HCEC 1CT (cell line): ENCODE measurements at places on chromosomes 5 and 9.

- DNase-seq = no peak
Measured at GRCh38 chr9:90189306-90189705, 453.3 kb downstream of the DIRAS2 start.

DNA sequence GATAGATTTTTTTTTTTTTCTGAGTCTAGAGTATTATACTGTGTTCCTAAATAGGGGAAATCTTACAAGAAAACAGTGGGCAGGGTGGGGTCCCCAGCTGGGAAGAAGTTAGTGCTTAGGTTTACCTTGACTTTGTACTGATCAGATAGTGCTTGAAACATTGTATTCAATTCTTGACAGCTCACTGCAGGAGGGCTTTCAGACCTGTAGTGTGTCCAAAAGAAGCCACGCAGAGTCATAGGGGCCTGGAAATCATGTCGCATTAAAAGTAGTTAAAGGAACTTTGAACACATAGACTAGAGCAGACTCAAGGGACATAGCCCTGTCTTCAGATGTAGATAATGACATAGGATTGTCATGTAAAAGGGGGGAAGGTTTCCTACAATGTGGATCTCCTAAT lies 215.4 kb upstream of the NR4A3 start:
- DNase-seq = no peak

- DNase-seq = no peak
Measured at GRCh38 chr5:140800816-140801493, at the start of gene PCDHA3. Gene PCDHA3, plus strand, starts transcription at chr5:140801057.

- DNase-seq = no peak
Measured at GRCh38 chr5:60672693-60673264, 27.2 kb downstream of the DEPDC1B start.

GRCh38 chr9:105269593-105269992 lies 25.1 kb downstream of the SLC44A1 start:
- no peak for DNase-seq

GRCh38 chr5:112986224-112986623 lies 9.6 kb downstream of the DCP2 start:
- DNase-seq = no peak

- peak; percentile 95 for DNase-seq
Measured at GRCh38 chr9:127159325-127159801, 36.9 kb upstream of the ANGPTL2 start.

- peak; percentile 6 for DNase-seq
Measured at GRCh38 chr5:1386274-1386717, 41.4 kb upstream of the CLPTM1L start.

- DNase-seq = peak; percentile 20
Measured at GRCh38 chr9:2050236-2050635, 35.1 kb downstream of the SMARCA2 start.

DNA sequence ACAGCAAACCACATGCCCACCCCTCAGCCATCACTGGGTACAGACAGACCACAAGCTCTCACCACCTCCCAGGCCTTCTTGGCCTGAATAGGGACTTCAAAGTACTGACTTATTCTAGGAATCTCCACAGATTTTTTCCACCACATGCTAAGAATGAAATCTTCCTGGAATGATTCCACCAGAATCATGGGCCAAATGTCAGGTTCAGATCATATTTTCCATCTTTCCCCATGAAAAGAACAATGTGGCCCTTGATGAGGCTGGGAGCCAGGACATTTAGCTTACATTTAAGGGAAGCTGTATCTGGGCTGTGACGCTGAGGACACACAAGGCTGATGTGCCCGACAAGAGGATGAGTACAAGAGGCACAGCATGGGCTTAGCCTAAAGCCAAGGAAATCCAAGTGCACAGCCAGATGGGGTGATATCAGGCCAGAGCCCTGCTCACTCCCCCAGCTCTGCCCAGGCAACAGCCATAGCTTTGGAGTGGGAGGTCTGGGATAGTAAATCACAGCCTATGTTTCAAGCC lies 28.1 kb downstream of the ACSL6 start:
- DNase-seq = no peak

DNA sequence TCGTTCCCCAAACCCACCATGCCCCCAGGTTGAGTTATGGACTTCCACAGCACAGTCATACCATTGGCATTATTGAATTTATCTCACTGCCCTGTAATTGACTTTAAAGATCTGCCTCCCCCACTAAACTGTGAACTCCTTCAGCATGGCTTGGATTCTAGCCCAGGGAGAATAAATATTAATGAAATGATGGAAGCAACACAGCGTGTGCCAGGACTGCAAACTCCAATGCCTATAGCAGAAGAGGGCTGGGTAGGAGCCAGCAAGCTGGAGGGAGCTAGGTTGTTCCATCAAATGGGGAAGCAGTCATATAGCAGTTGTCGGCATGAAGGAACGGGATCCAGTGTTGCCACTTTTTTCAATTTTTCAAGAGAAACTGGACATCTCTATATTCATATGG lies 69.0 kb upstream of the MSX2 start:
- no peak for DNase-seq

GRCh38 chr9:2424619-2425033 lies 197.0 kb upstream of the VLDLR start:
- DNase-seq = no peak

- no peak for DNase-seq
Measured at GRCh38 chr5:54326662-54327270, 16.4 kb upstream of the ARL15 start.

DNA sequence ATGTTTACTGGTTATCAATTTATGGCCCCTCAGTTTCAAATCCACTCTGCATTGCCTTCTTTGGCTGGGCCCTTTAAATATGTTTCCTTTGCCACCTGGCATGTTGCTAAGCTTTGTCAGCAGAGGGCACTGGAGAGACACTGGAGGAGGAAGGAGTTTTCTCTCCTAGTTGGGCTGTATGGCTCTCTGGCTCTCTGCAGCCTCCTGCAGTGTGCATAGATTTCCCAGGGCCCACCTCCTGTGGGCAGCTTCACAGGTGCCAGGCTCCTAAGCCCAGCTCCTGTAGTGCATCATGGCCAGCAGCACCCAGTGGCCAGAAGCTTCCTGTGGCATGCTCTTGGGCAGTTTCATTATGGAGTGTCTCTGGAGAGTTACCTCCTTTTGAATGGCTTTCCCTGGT lies 23.3 kb downstream of the CAVIN4 start:
- DNase-seq = peak; percentile 54

DNA sequence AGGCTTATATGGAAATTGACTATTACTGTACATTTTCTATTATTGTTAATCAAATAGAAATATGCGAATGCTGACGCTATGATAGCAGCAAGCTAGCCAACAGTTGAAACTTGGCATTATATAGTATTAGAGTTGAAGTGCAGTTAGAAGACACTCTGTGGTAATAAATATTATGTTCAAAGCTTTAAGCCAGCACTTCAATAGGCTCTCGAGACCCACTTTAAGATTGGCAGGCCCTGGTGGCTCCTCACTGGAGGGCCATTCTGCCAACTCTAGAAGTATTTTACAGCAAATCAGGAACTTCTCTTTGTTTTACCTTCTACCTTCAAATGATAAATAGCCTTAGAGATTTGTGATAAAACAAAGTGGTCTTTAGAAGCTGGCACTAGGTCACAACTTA lies 2029.0 kb upstream of the WWC1 start:
- DNase-seq = no peak

GRCh38 chr9:16659096-16659495 lies 211.4 kb downstream of the BNC2 start:
- no peak for DNase-seq

GRCh38 chr9:16150938-16151650 lies 598.3 kb downstream of the CCDC171 start:
- DNase-seq = no peak

GRCh38 chr9:118459913-118460312 lies 755.7 kb downstream of the TLR4 start:
- DNase-seq = no peak

- DNase-seq = no peak
Measured at GRCh38 chr5:82104872-82105271, 133.0 kb downstream of the ATG10 start.

DNA sequence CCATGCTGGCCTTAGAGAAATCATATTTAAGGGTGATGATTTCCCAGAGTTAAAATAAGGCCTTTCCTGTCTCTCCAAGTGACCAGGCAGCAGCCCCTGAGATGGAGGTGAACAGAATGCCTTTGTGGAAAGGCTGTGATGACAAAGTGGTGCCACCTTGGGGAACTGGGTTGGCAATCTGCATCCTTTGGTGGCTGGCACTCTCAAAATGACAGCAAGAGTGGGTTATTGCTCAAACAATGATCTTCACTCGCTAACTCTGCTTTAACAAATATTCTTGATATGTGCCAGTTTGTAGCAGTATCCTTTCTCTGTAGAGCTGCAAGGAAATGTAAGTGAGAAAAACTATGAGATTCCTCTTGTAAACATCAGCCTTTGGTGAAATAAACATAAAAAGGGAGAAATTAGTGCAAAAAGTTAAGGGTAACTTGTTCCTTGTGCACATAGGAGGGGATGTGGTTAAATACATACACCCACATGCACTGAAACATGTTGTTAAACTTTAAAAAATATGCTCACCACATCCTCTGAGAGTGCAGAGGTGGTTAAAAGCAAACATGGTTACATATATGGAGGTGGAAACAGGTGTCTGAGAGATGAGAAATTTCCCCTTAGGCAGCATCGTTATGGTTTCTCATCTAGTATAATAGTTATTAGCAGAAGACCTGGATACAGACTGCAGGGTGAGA lies 373.4 kb upstream of the CTNND2 start:
- DNase-seq = no peak

GRCh38 chr5:76376148-76376865 lies 26.8 kb upstream of the IQGAP2 start:
- DNase-seq = no peak

- DNase-seq = peak; percentile 85
Measured at GRCh38 chr5:132428484-132429462, 59.3 kb downstream of the SLC22A5 start.

DNA sequence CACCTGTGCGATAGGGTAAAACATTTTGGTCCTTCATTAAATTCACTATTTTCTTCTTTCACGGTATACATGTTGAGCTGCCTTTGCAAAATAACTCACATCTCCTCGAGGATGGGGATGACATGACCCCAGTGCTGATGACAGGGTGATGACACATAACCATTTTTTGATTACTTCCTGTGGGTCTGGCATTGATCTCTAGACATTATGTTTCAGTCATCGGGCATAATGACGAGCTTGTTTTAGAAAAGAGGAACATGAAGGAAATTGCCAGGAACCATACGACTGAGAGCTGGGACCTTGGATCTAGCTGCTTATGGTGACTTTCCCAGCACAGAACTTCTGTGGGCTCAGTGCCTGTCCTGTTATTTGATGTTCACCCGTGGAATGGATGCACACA lies 25.2 kb downstream of the COL5A1 start:
- DNase-seq = peak; percentile 62

- no peak for DNase-seq
Measured at GRCh38 chr5:24510523-24510988, 134.2 kb downstream of the CDH10 start.

- no peak for DNase-seq
Measured at GRCh38 chr9:75164573-75164972, 76.3 kb downstream of the OSTF1 start.

DNA sequence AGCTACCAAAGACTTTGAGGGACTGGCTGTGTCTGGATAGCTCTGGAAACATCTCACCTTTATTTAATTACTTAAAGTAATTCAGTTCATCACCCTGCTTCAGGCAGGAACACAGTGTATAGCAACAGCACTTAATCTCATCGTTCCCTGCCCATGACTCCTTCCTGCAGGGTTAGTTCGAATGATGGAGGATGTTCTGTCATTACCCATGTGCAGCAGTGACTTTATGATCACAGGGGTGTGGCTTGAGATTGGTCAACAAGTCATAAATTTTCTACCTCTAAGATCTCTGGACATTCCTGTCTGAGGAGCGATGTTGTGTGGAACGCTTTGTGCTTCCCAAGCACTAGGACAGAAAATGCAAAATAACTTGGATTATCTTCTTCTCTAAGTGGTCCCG lies 37.1 kb upstream of the PRUNE2 start:
- no peak for DNase-seq

GRCh38 chr5:107593009-107593408 lies 77.7 kb downstream of the EFNA5 start:
- DNase-seq = no peak

DNA sequence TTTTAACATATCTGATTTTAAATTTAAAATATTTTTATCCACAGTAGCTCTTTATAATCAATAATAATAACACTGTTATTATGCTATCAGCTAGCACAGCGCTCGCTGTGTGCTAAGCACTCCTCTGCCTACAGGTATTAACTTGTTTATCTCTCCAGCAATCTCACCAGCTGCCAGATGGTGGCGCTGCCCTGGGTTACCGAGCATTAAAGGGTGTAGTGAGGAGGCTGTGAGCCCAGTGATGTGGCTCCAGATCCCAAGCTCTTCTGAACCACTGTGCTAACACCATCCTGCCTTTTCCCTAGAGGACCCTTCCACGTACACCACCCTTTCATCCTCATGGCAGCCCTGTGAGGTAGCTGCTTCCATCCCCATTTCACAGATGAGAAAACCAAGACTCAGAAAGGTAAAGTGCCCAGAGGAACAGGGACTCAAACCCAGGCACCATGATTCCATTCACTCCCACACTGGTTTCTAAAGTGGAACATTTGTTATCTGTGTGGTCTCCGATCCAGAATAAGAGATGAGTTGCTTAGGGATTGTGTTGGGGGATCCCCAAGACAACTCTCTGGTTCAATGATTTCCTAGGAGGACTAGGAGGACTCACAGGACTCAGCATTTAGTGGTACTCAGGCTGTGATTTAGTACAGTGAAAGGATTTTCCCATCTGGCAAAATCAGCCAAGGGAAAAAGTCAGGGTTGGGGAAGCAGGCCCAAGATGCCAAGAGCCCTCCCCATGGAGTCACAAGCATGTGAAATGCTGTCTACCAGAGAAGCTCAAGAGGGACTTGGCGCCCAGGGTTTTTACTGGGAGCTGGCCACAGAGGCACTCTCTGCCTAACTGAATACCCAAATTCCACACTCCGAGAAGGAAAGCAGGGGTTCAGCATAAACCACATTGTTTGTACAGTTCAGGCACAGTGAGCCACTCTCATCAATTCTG lies 7.0 kb downstream of the IGFBPL1 start:
- DNase-seq = peak; percentile 11

DNA sequence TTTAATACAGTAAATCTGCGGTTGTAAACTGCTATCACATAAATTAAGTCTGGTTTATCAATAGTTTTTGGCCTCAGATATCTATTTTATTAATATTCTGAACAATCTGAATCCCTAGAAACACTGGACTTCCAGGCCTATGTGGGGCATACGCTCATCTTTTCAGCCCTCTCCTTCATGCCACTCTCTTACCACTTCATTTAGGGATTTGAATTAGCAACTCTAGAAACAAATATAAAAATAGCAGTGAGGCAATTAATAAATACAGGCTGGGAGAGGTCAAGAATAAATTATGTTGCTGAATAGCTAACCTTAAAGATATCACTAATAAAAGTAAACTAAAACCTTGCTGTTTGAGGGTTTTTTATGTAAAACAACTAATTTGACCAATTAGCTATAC lies 480.3 kb upstream of the CD180 start:
- DNase-seq = no peak

DNA sequence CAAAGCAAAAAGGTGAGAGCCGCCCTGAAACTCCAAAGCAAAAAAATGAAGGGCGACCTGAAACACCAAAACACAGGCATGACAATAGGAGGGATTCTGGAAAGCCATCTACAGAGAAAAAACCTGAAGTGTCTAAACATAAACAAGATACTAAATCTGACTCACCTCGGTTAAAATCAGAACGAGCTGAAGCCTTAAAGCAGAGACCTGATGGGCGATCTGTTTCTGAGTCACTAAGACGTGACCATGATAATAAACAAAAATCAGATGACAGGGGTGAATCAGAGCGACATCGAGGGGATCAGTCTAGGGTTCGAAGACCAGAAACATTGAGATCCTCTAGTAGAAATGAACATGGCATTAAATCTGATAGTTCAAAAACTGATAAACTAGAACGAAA lies 108.8 kb downstream of the NIPBL start:
- peak; percentile 40 for DNase-seq
